Activated CD8-positive, alpha-beta T cell treated with anti-CD3 and anti-CD28 coated beads, Interleukin-2, amount 10 ng/mL, durations not matched to agents 7 days and 5 days (primary cell): ENCODE measurements at places on chromosomes 4 and X.

DNA sequence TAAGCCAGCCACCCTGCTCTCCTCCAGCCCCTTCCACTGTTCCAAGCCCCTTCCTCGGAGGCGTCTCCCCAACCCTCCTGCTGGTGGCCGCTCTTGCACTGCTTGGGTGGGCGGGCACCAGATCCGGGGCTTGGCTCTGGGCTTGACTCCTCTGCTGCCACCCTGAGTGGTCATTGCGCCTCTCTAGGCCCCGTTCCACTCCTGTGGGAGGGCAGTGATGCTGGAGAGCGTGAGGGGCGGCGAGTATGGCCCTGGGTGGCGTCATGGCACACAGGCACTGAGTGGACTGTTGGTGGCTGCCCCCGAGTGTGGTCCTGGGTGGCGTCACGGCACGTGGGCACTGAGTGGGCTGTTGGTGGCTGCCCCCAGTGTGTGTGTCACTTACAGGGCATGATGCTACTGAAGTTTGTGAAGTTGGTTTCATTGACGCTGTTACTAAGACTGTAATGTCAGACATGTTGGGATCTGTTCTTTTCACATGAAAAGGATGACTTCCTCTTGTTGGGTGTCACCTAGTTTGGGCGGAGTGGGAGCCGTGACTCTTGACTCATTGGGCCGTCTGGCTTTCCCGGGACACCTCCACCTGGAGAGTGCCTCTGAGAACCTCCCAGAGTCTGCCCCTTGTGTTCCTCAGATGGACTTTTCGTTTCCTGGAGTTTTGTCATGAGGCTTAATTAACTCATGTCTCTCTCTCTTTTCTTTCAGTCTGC, 55.9 kb upstream of the HGFAC start:
- DNase-seq, result no peak

- DNase-seq, result no peak
Measured at GRCh38 chr4:138861135-138861534, 154.4 kb upstream of the NOCT start.

DNA sequence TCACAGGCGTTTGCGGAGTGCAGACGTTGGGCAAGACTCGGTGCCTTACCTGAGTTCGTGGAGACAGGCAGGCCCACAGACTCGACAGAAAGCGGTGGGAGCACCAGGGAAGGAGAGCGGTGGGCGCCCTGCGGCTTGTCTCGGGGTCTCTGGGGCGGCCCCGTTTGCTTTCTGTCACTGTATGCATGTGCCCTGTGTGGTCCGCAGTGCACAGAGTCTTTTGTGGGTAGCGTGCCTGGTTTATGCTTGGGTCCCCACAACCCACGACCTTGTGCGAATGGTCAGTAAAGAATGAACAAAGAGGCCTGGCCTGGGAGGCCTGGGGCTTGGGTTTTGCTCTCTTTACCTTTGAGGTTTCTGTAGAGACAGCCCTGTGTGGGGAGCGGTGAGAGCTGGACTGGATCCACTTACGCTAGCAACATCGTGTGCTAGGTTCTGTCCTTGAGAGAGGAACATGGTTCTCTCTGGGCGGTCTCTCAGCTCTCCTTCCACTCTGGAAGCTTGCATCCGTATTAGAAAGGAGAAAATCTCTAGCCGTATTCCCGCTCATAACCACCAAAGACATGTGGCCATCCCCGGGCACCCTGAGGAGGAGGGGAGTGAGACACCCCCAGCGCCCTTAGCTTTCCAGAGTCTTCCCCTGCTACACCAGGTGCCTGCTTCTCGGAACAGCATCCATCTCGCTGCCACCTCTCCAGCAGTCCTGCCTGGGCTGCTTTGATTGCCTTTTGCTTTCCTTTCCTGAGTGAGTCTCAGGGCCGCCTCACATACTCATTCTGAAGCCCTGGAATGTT, 1.2 kb downstream of the TADA2B start:
- no peak for DNase-seq

DNA sequence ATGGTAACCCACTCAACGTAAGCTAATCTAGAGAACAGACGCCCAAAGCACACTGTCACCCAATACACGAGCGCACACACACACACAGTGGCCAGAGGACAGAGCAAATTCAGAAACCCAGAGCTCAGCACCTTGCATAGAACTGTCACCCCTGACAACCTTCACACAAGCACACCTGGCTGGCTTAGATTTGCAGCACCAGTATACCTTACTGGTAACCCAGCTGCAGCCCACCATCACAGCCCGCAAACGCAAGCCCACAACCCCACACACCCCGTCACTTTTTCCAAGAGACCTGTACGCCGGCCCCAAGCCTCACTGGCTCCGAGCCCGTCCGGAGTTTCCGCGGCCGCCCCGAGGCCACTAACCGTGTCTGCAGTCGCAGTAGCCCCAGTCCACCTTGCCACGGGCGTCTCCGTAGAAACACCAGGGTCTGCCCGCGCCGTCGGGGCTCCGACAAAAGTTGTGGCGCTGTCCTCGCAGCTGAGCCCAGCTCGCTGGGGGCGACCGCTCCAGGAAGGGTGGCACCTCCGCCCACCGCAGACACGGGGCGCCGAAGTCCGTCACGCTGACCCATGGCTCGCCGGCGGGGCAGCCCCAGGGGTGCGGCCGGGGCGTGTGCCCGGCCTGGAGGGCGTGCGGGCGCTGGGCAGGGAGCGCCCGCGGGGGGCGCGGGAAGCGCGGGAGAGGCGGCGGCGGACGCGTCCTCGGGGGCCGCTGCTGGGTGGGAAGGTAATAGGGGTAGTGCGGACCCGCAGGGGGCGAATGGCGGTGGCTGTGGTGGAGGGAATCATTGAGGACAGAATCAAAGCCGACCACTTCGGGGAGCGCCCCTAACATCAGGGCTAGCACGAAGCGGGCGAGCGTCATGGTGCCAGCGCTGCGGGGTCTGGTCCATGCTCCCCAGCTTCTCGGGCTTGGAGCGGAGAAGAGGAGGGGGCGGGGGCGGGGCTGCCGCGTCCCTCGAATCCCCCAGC, 664 bp downstream of the PRSS12 start:
- peak; percentile 20 for DNase-seq

DNA sequence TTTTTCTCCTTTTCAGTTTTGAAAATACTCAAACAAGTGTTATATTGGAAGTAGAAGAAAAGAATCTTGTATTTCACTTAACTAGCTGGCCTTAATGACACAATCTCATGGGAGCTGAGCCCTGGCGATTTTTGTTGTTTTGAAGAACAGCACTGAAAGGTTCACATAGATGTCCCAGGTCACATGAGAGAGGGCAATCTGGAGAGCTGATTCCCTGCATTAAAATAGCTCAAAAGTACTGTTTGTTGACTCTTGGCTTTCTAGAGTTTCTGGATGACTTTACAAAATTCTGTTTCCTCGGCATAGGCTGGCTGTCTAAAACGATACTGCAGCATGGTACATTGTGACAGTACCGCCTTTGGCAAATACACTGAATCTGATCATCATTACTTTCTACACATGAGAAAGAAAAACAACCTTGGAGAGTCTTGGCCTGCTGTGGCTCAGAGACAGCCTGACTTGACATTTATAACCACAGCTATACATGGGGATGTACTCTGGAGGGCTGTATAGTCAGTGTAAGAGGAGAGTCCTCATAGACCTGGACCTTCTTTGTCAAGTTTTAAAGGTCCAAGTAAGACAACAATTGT, 119.8 kb upstream of the PDLIM3 start:
- no peak for DNase-seq

DNA sequence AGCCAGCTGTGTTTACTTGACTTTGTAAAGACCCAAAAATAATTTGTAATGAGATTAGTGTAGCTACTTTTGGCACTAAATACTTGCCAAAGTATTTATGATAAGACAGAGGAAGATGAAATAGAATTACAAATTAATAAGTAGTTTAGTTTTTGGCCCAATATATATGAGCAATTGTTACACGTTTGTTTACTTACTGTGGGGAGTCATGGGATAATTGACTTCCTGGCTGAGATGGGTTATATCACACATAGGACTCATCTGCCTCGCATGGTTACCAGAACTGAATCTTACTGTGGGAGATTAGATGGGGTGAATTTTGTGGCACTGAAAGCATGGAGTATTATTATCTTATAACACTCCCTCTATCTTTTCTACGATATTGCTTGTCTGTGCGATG, 66.6 kb downstream of the INTS12 start:
- no peak for DNase-seq
